ENCODE measurements at places on chromosomes 5 and 9.

- H3K27ac ChIP-seq = no peak overlapping the region
- H3K27me3 ChIP-seq = no peaks in the 10 kb centered on the region
- DNase-seq = no peak
- no peak overlapping the region for H3K4me3 ChIP-seq
- no peaks in the 10 kb centered on the region for H3K36me3 ChIP-seq
Observed at GRCh38 chr9:78874061-78874460, 577.1 kb downstream of the PSAT1 start.

DNA sequence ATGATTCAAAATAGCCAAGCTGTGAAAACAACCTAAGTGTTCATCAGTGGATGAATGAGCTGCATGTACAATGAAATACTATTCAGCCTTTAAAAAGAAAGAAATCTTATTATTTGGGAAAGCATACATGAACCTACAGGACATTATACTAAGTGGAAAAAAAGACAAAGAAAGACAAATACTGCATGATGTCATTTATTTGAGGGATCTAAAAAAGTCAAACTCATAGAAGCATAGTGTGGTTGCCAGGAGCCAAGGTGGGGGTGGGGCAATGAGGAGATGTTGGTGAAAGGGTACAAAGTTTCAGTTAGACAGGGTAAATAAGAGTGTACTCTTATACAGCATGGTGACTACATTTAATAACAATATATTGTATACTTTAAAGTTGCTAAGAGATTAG is 261.5 kb downstream of the PARP8 start:
- no peaks in the 10 kb centered on the region for H3K36me3 ChIP-seq
- no peak overlapping the region for H3K27ac ChIP-seq
- H3K4me1 ChIP-seq = no peaks in the 10 kb centered on the region
- DNase-seq = no peak
- H3K27me3 ChIP-seq = peaks cover 17% of the 10 kb centered on the region

DNA sequence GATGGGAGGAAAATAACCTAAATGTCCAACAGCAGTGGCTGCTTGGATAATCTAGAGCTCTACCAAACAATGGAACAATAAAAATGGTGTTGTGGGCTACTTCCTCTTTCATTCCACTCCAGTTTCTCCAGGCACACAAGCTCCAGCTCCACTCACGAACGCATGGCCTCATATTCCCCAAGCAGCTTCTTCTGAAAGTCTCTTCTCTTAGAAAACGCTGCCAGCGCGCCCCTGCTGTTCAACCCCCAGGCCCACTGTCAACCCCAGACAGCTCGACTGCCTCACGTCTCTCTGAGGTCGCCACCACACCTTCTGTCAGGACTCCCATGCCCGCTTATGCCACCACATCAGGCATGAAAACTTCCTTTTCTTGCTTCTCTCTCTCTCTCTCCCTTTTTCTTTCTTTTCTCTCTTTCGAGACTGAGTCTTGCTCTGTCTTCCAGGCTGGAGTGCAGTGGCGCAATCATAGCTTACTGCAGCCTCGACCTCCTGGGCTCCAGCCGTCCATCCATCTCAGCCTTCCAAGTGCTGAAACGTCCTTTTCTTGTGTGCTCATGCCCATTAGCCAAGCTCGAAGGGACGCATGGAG is 16.2 kb downstream of the OR2V2 start:
- peak overlapping the region; percentile 61 for H3K27ac ChIP-seq
- peaks cover 2% of the 10 kb centered on the region for H3K36me3 ChIP-seq
- H3K27me3 ChIP-seq = peaks cover 39% of the 10 kb centered on the region
- no peak for DNase-seq
- peaks cover 65% of the 10 kb centered on the region for H3K4me1 ChIP-seq
- peak overlapping the region; percentile 44 for H3K4me3 ChIP-seq

- H3K4me1 ChIP-seq = no peaks in the 10 kb centered on the region
- peak; percentile 29 for DNase-seq
- H3K4me3 ChIP-seq = no peak overlapping the region
- H3K36me3 ChIP-seq = no peaks in the 10 kb centered on the region
- H3K27ac ChIP-seq = no peak overlapping the region
Observed at GRCh38 chr9:74570879-74571512, 73.9 kb downstream of the RORB start.

DNA sequence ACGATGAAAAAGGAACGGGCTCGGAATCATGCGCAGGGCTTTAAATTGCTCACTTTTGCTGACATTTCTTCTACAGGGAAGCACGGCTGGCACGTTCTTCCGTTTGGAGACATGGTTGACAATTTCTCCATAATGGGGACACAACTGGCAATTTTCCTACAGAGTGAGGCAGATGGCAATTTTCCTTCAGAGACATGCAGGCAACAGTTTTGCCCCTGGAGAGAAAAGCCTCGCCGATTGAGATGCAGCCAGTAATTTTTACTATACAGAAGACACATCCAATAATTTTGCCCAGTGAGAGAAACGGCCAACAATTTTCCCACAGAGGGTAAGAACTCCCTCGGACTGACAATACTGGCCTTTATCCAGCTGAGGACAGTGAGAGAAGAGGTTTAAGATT is 90.9 kb upstream of the GPR151 start:
- H3K4me1 ChIP-seq = no peaks in the 10 kb centered on the region
- H3K27me3 ChIP-seq = no peaks in the 10 kb centered on the region
- H3K27ac ChIP-seq = no peak overlapping the region
- H3K36me3 ChIP-seq = no peaks in the 10 kb centered on the region

- no peaks in the 10 kb centered on the region for H3K4me1 ChIP-seq
- H3K36me3 ChIP-seq = no peaks in the 10 kb centered on the region
- H3K27ac ChIP-seq = no peak overlapping the region
- H3K4me3 ChIP-seq = no peak overlapping the region
Observed at GRCh38 chr5:33369485-33370465, 71.0 kb upstream of the TARS1 start.

GRCh38 chr5:180670157-180670556 is 20.8 kb upstream of the FLT4 start:
- no peak overlapping the region for H3K27ac ChIP-seq
- peaks cover 11% of the 10 kb centered on the region for H3K27me3 ChIP-seq
- H3K36me3 ChIP-seq = no peaks in the 10 kb centered on the region
- no peak for DNase-seq

- H3K36me3 ChIP-seq = peaks cover 13% of the 10 kb centered on the region
- H3K27me3 ChIP-seq = peaks cover 4% of the 10 kb centered on the region
- H3K4me1 ChIP-seq = peaks cover 58% of the 10 kb centered on the region
- peak overlapping the region; percentile 89 for H3K27ac ChIP-seq
- no peak overlapping the region for H3K4me3 ChIP-seq
- peak; percentile 47 for DNase-seq
Observed at GRCh38 chr5:148855249-148856008, 29.0 kb downstream of the ADRB2 start.

GRCh38 chr5:44360919-44361318 is 28.3 kb downstream of the FGF10 start:
- no peaks in the 10 kb centered on the region for H3K4me1 ChIP-seq
- H3K27me3 ChIP-seq = no peaks in the 10 kb centered on the region

DNA sequence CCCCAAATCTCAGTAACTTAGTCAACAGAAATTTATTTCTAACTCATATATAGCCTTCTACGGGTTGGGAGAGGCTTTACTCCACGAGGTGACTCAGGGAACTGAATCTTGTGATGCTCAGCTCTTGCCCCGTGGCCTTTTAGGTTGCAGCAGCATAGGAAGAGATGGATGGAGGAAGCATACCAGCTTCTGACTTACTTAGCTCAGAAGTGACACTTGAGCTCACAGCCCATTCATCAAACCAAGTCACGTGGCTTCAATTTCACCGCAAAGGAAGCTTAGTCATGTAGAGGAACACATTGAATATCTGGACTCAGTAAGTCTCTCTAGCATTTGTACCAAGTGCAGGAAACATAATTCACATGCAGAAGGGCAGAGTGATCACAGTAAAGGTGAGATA is 124.1 kb upstream of the KCNN2 start:
- no peaks in the 10 kb centered on the region for H3K36me3 ChIP-seq
- H3K4me3 ChIP-seq = no peak overlapping the region
- no peak for DNase-seq
- no peaks in the 10 kb centered on the region for H3K27me3 ChIP-seq

DNA sequence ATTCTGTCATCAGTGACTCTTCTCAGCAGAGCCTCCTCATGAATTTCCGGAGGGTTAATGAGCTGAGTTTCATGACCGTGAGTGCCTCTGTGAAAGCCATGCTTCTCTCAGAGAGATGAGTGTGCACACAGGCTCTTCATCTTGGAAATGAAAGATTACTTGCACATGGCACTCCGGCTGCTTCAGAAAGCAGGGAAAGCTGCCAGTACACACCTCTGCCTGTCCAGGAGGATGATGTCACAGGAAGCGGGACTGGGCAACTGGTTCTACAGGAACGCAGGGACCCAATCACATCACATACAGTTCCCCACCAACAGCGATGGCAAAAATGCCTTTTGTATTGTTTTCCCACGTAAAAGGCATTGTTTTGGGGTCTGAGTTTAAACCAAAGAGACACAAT is 286.0 kb upstream of the DAP start:
- H3K4me3 ChIP-seq = no peak overlapping the region
- DNase-seq = no peak
- H3K27me3 ChIP-seq = no peaks in the 10 kb centered on the region
- H3K4me1 ChIP-seq = no peaks in the 10 kb centered on the region

DNA sequence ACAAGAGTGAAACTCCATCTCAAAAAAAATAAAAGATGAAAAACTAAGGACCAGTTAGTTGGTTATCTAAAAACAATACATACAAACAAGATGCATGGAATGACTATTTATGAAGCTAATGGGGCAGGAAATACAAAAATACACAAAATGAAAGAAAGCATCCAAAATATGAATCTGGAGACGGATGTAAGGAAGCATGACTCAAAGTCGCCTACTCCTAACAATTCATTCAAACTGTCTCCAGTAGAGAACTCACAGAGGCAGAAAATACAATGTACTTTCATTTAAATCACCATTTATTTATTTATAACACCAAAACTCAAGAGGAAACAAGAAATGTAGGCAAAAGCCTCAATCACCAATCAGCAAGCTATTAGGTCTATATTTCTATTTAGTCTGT is 68.4 kb downstream of the SCAI start:
- DNase-seq = no peak
- no peaks in the 10 kb centered on the region for H3K36me3 ChIP-seq

- no peaks in the 10 kb centered on the region for H3K36me3 ChIP-seq
- H3K4me1 ChIP-seq = peaks cover 46% of the 10 kb centered on the region
- H3K27ac ChIP-seq = no peak overlapping the region
- DNase-seq = no peak
- peaks cover 20% of the 10 kb centered on the region for H3K27me3 ChIP-seq
Observed at GRCh38 chr9:22039258-22039657, 30.2 kb upstream of the CDKN2B start.

DNA sequence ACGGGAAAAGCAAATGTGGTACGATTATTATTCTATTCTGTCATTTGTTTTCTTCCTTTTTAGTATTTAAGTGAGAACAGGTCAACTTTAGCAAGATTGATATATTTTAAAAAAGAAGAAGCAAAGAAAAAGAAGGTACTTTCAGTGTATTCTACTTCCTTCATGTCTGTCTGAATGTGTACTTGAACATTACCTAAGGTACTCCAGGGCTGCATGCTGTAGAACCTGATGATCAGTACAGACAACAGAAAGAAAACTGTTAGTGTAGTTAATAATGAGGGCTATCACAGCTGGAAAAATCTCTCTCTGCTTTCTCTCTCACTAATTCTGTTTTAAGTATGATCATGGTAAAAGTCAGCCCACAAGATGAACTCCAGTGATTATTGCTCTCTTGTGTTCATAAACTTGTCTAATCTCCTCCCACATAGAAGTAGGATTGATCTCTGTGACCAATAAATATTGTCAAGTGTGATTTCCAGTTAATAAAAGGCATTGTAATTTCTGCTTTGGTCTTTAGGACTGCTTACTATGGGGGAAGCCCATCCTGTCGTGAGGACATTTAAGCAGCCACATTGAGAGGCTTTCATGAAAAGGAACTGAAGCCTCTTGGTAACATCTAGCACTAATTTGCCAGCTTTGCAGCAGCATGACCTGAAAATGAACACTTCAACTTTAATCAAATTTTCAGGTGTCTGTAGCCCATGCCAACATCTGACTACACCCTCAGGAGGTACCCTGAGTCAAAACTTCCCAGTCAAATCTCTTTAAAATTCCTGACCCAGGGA is 864.0 kb upstream of the ACO1 start:
- no peaks in the 10 kb centered on the region for H3K36me3 ChIP-seq
- H3K4me1 ChIP-seq = no peaks in the 10 kb centered on the region
- H3K27ac ChIP-seq = no peak overlapping the region
- H3K27me3 ChIP-seq = no peaks in the 10 kb centered on the region
- H3K4me3 ChIP-seq = no peak overlapping the region
- no peak for DNase-seq

DNA sequence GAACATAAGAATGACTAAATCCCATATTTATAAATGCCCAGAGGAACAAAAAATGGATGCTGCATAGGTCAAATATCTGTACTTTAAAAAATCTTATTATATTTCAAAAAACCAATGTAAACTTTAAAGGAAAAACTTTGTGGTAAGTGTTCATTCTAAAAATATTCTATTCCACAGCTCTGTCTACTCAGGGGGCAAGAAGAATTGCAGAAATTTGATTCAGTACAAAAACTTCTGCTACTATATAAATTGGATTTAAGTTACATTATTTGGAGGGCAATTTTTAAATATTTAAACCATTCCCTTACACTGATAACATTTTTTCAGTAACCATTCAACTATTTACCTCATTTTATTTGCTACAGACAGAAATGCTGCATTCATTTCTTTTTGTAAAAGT is 32.1 kb downstream of the NFIB start:
- no peak for DNase-seq
- H3K27me3 ChIP-seq = peaks cover 3% of the 10 kb centered on the region
- H3K27ac ChIP-seq = no peak overlapping the region

GRCh38 chr5:14238272-14238671 is 95.1 kb downstream of the TRIO start:
- no peak overlapping the region for H3K4me3 ChIP-seq
- no peaks in the 10 kb centered on the region for H3K4me1 ChIP-seq
- no peak overlapping the region for H3K27ac ChIP-seq

GRCh38 chr5:15993334-15993733 is 186.3 kb downstream of the MARCHF11 start:
- DNase-seq = no peak
- no peaks in the 10 kb centered on the region for H3K27me3 ChIP-seq
- no peaks in the 10 kb centered on the region for H3K36me3 ChIP-seq
- no peak overlapping the region for H3K4me3 ChIP-seq

- peaks cover 9% of the 10 kb centered on the region for H3K27me3 ChIP-seq
- H3K27ac ChIP-seq = no peak overlapping the region
- no peak for DNase-seq
- no peaks in the 10 kb centered on the region for H3K4me1 ChIP-seq
- no peak overlapping the region for H3K4me3 ChIP-seq
Observed at GRCh38 chr9:6272229-6272598, 56.0 kb upstream of the TPD52L3 start.

Measured in activated CD4-positive, alpha-beta memory T cell treated with anti-CD3 and anti-CD28 coated beads, Interleukin-2, amount 10 ng/mL, durations not matched to agents 7 days and 5 days (primary cell).